Sigmoid colon (tissue), 7 donors: ENCODE measurements at places on chromosomes 3 and 15. TPM values are rescaled to one million over a fixed set of nuclear protein-coding genes. Genes with fewer than 3 reads are reported as not detected.

The VGLL3 gene
- total RNA-seq = 33.5 TPM

The EIF4G1 gene
- total RNA-seq = 115 TPM

The SLC12A6 gene
- total RNA-seq = 14.3 TPM

The KLF15 gene
- total RNA-seq = 30.1 TPM

The ESYT3 gene
- 19.4 TPM for total RNA-seq

The STXBP5L gene
- 12.2 TPM for total RNA-seq

The PLSCR2 gene
- total RNA-seq = not detected

The ABCF3 gene
- 51.3 TPM for total RNA-seq

The GPR87 gene
- total RNA-seq = not detected

The GNAT1 gene
- not detected for total RNA-seq

The CHRFAM7A gene
- total RNA-seq = 5.5 TPM

The TGM4 gene
- total RNA-seq = not detected

The TP53BP1 gene
- total RNA-seq = 38.3 TPM

The NMNAT3 gene
- 13.3 TPM for total RNA-seq

The GRK7 gene
- not detected for total RNA-seq

The TRIM59 gene
- total RNA-seq = 6.1 TPM

The LXN gene
- total RNA-seq = 8.6 TPM

The POTEB gene
- total RNA-seq = not detected

The GPR62 gene
- 0.71 TPM for total RNA-seq

The SNUPN gene
- 21.6 TPM for total RNA-seq

The MITF gene
- 65.4 TPM for total RNA-seq

The SNX22 gene
- under 0.01 TPM for total RNA-seq

The PXYLP1 gene
- 12.2 TPM for total RNA-seq

The RASGRP1 gene
- total RNA-seq = 0.54 TPM

The BMF gene
- total RNA-seq = 5.8 TPM

The PPM1M gene
- total RNA-seq = 23.8 TPM

The ELP6 gene
- 38.9 TPM for total RNA-seq

The ARL6IP5 gene
- 162 TPM for total RNA-seq

The ASB14 gene
- total RNA-seq = not detected

The SYNPR gene
- total RNA-seq = 1.4 TPM

The TTLL13 gene
- total RNA-seq = not detected

The RLBP1 gene
- total RNA-seq = 0.27 TPM

The PRRT3 gene
- 2.2 TPM for total RNA-seq

The SH2D7 gene
- total RNA-seq = not detected

The GPR176 gene
- total RNA-seq = 5.7 TPM

The CCR3 gene
- total RNA-seq = not detected

The MKRN3 gene
- 2.1 TPM for total RNA-seq

The IFT57 gene
- total RNA-seq = 38.8 TPM

The HCN4 gene
- total RNA-seq = not detected

The CCR1 gene
- total RNA-seq = 2.2 TPM

The FSIP1 gene
- total RNA-seq = 1.2 TPM

The BUB1B gene
- 0.36 TPM for total RNA-seq

The SLC2A2 gene
- not detected for total RNA-seq

The PIK3CB gene
- 22.8 TPM for total RNA-seq

The DOCK3 gene
- 4.4 TPM for total RNA-seq

The MTFMT gene
- total RNA-seq = 34.2 TPM
